ENCODE measurements at places on chromosomes 12 and 14. TPM values are rescaled to one million over a fixed set of nuclear protein-coding genes. Genes with fewer than 3 reads are reported as not detected.

The COPS7A gene
- 41.1 TPM for total RNA-seq

The SMCO2 gene
- 1.2 TPM for total RNA-seq

The RNASE2 gene
- not detected for total RNA-seq

The CCDC38 gene
- not detected for total RNA-seq

The TMX1 gene
- 42.4 TPM for total RNA-seq

The PZP gene
- total RNA-seq, result 0.88 TPM

The MYF5 gene
- total RNA-seq, result not detected

The OTOGL gene
- total RNA-seq, result 2.0 TPM

The RAN gene
- total RNA-seq, result 1,212 TPM

The CLEC2D gene
- 4.1 TPM for total RNA-seq

The ALX1 gene
- total RNA-seq, result 3.4 TPM

The GARIN6 gene
- total RNA-seq, result not detected

The SLC25A21 gene
- 0.92 TPM for total RNA-seq

The LYZ gene
- not detected for total RNA-seq

The GNG2 gene
- total RNA-seq, result not detected

The GPD1 gene
- total RNA-seq, result not detected

The SYT1 gene
- total RNA-seq, result 15.3 TPM

The GXYLT1 gene
- 23.4 TPM for total RNA-seq

The SNW1 gene
- 104 TPM for total RNA-seq

The EDDM3A gene
- total RNA-seq, result not detected

The NPC2 gene
- 238 TPM for total RNA-seq

The SPIC gene
- not detected for total RNA-seq

The ETFRF1 gene
- total RNA-seq, result 10.6 TPM

The DCAF5 gene
- total RNA-seq, result 35.3 TPM

The DIO3 gene
- total RNA-seq, result not detected

The ADAMTS20 gene
- not detected for total RNA-seq

The KRT82 gene
- total RNA-seq, result not detected

The KCNA5 gene
- total RNA-seq, result not detected

The SLCO1C1 gene
- 1.9 TPM for total RNA-seq
